T-cell (primary cell): ENCODE measurements at places on chromosomes 16 and 17. TPM values are rescaled to one million over a fixed set of nuclear protein-coding genes. Genes with fewer than 3 reads are reported as not detected.

UTP4 gene
- 30.3 TPM for total RNA-seq

FOXN1 gene
- total RNA-seq = not detected

SEC14L5 gene
- not detected for total RNA-seq

FBXO39 gene
- total RNA-seq = 0.26 TPM

CES3 gene
- 0.86 TPM for total RNA-seq

C1QTNF8 gene
- not detected for total RNA-seq

ENPP7 gene
- total RNA-seq = not detected

PSMD3 gene
- 60.9 TPM for total RNA-seq

NPIPA8 gene
- total RNA-seq = 0.36 TPM

SLC16A6 gene
- total RNA-seq = 4.4 TPM

ST6GALNAC2 gene
- 4.7 TPM for total RNA-seq

RAPGEFL1 gene
- total RNA-seq = 6.2 TPM

MYH1 gene
- not detected for total RNA-seq

FAM83G gene
- 23.3 TPM for total RNA-seq

IGF2BP1 gene
- total RNA-seq = 0.61 TPM

- peaks cover 28% of the 10 kb centered on the region for H3K36me3 ChIP-seq
- H3K27ac ChIP-seq = no peak overlapping the region
- no peak for DNase-seq
- no peak overlapping the region for H3K4me3 ChIP-seq
- no peaks in the 10 kb centered on the region for H3K27me3 ChIP-seq
These were observed 6.6 kb downstream of the CHMP6 start for GRCh38 chr17:80998118-80998747.

DNA sequence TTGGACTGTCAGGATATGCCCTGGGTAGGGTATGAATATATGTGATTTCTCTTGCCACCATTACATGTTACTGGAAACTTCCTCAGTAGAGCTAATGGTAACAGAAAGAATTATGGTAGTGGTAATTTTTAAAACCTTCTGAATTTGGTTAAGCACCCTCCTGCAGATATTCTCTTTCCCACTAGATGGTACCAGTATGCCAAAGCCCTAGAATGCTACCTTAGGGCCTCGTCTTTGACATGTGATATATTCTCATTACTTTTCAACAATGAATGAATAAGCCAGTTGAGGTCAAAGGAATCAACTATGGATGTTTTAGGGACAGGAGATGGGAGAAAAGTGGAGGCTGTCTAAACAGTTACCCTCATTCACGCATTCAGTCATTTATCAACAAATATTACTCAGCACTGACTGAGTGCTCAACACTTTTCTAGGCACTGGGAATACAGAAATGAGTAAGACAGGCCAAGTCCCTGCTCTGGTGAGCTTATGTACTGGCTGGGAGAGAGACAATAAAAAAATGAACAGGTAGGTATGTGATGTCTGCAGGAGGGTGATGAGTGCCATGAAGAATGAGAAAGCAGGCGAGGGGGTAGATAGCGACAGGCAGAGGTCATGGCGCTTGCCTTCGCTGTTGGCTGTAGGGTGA lies 14.7 kb downstream of the CDH13 start:
- no peak overlapping the region for H3K27ac ChIP-seq
- no peak for DNase-seq
- no peaks in the 10 kb centered on the region for H3K36me3 ChIP-seq
- no peak overlapping the region for H3K4me3 ChIP-seq
- no peaks in the 10 kb centered on the region for H3K27me3 ChIP-seq

DNA sequence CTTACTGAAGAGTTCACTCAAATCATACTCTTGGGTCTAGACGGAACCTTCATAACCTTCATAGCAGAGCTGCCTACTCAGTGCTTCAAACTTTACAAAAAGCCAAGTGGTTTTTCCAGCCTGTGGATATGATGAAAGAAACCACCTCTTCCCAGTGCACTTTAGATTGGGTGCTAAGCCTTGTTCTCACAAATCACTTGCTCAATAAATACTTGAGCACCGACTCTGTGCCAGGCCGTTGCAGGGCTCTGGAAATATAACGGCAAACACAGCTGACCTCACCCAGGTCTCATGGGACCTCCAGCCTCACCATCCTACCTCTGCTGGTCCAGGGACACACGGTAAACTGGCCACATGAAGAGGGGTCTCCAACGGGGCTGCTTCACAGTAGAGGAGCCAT lies 35.7 kb downstream of the CDRT4 start:
- no peak overlapping the region for H3K27ac ChIP-seq
- H3K4me1 ChIP-seq = peaks cover under 1% of the 10 kb centered on the region
- H3K4me3 ChIP-seq = no peak overlapping the region

GRCh38 chr16:19515757-19516156 lies 6.1 kb downstream of the GDE1 start:
- H3K36me3 ChIP-seq = no peaks in the 10 kb centered on the region
- H3K27ac ChIP-seq = no peak overlapping the region

GRCh38 chr16:57503366-57503765 lies 17.1 kb upstream of the DOK4 start:
- no peak overlapping the region for H3K27ac ChIP-seq
- H3K27me3 ChIP-seq = peaks cover 17% of the 10 kb centered on the region
- H3K4me1 ChIP-seq = peaks cover 3% of the 10 kb centered on the region
- DNase-seq = no peak
- no peak overlapping the region for H3K4me3 ChIP-seq

GRCh38 chr16:85663891-85664321 lies 24.8 kb downstream of the GINS2 start:
- peaks cover 77% of the 10 kb centered on the region for H3K36me3 ChIP-seq
- H3K4me3 ChIP-seq = no peak overlapping the region
- H3K4me1 ChIP-seq = no peaks in the 10 kb centered on the region
- DNase-seq = no peak
- no peaks in the 10 kb centered on the region for H3K27me3 ChIP-seq

DNA sequence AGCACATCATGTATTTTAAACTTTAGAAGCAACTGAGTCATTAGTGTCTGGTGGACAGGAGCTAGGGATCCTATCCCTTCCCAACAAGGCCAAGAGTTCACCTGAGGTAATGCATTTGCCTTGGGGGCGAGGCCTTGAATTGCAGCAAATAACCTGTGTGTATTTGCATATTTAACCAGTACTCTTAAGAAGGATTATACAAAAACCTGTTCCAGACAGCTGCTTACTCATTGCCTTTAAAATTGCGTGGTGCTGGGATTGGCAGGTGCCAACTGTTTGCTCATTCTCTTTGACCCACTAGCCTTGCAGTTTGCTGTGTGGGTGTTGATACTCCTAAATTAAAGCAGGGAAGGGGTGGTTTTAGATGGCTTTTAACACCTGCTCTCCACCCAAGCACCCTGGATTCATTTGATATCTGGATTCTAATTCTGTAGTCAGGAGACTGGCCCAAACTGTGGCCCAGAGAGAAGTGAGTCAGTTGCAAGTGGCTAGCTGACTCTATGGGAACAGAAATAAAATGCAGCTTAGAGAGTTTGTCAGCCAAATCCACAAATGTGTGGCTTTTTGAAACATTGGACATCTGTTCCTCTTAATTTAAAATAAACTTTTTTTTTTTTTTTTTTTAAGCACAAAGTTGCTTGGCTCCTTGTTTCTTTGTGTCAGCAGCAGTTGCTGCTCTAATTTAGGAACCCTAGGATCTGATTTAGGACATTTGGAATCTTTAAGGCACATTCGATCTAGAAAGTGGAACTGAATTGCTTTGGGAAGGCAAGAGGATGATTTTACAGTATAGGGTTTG lies 46.9 kb downstream of the TUBD1 start:
- no peak overlapping the region for H3K4me3 ChIP-seq
- H3K36me3 ChIP-seq = no peaks in the 10 kb centered on the region
- H3K27ac ChIP-seq = peak overlapping the region; percentile 60
- DNase-seq = no peak
- H3K4me1 ChIP-seq = no peaks in the 10 kb centered on the region
- H3K27me3 ChIP-seq = no peaks in the 10 kb centered on the region

GRCh38 chr17:67585077-67585602 lies 132.6 kb upstream of the NOL11 start:
- H3K27ac ChIP-seq = no peak overlapping the region
- H3K4me1 ChIP-seq = peaks cover 3% of the 10 kb centered on the region
- H3K27me3 ChIP-seq = no peaks in the 10 kb centered on the region
- no peak overlapping the region for H3K4me3 ChIP-seq
- H3K36me3 ChIP-seq = peaks cover 29% of the 10 kb centered on the region

GRCh38 chr17:48539177-48539576 lies 5.7 kb downstream of the HOXB2 start:
- peaks cover 15% of the 10 kb centered on the region for H3K4me1 ChIP-seq
- no peak for DNase-seq
- H3K27me3 ChIP-seq = no peaks in the 10 kb centered on the region
- H3K27ac ChIP-seq = no peak overlapping the region

GRCh38 chr17:21183468-21183867 lies 30.5 kb downstream of the TMEM11 start:
- peaks cover 16% of the 10 kb centered on the region for H3K36me3 ChIP-seq
- DNase-seq = no peak
- no peaks in the 10 kb centered on the region for H3K27me3 ChIP-seq
- H3K4me3 ChIP-seq = no peak overlapping the region
- H3K4me1 ChIP-seq = no peaks in the 10 kb centered on the region

- no peak for DNase-seq
- H3K4me1 ChIP-seq = peaks cover 13% of the 10 kb centered on the region
These were observed 1.1 kb upstream of the WBP2 start for GRCh38 chr17:75856062-75856756.

DNA sequence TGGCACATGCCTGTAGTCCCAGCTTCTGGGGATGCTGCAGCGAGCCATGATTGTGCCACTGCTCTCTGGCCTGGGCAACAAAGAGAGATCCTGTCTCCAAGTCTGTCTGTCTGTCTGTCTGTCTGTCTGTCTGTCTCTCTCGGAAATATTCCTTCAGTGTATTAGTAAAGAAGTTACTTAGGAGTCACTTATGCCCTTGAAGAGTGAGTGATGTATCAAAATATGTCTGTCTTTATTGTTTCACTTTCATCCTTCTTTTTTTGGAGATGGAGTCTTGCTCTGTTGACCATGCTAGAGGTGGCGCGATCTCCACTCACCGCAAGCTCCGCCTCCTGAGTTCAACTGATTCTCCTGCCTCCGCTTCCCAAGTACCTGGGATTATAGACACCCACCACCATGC lies 410.5 kb downstream of the WWOX start:
- no peaks in the 10 kb centered on the region for H3K4me1 ChIP-seq
- no peak overlapping the region for H3K4me3 ChIP-seq
- DNase-seq = no peak

GRCh38 chr17:8914554-8914953 lies 47.1 kb upstream of the PIK3R6 start:
- H3K27me3 ChIP-seq = no peaks in the 10 kb centered on the region
- no peak for DNase-seq
- no peak overlapping the region for H3K27ac ChIP-seq
- H3K4me3 ChIP-seq = no peak overlapping the region

DNA sequence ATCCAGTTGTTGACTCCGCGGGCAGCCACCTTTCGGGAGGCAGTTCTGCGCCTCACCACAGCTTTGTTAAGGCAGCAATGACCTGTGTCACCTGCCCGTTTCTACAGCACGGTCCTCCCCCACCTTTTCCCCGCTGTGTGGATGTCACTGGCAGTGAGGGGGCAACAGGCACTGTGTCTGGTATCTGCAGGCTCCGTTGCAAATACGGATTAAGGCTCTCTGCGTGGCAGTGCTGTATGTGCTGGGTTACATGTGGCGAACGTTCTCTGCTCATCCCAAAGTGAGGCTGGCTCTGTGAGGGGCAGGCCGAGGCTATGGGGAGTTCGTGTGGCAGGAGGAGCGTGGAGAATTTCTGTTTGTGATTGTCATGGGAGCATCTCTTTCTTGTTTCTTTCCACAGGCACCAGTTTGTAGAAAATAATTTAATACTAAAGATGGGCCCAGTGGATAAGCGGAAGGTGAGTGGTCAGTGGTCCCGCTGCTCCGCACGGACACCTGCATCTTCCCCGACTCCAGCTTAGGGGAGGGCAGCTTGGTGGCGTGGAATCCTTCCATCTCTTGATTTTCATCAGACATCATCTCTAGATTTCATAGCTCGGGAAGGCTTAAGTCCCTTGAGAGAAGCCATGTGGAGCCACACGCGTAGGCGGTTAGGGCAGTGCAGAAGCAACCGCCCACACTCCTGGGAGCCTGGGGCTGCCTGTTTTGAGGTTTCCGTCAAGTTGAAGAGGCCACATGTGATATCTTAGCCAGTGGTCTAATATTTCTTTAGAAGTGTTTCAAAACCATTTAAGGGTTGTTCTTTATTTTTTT lies 57.8 kb downstream of the PDPK1 start:
- H3K27ac ChIP-seq = no peak overlapping the region
- peaks cover 38% of the 10 kb centered on the region for H3K36me3 ChIP-seq
- H3K4me1 ChIP-seq = peaks cover 23% of the 10 kb centered on the region
- H3K4me3 ChIP-seq = no peak overlapping the region
- no peak for DNase-seq

GRCh38 chr17:22203208-22203715 lies 510.9 kb downstream of the KCNJ18 start:
- H3K27ac ChIP-seq = no peak overlapping the region
- H3K4me3 ChIP-seq = no peak overlapping the region
- no peaks in the 10 kb centered on the region for H3K36me3 ChIP-seq
- no peaks in the 10 kb centered on the region for H3K4me1 ChIP-seq
- DNase-seq = no peak

- no peak overlapping the region for H3K4me3 ChIP-seq
- no peaks in the 10 kb centered on the region for H3K27me3 ChIP-seq
- no peaks in the 10 kb centered on the region for H3K36me3 ChIP-seq
- DNase-seq = no peak
- H3K27ac ChIP-seq = no peak overlapping the region
- H3K4me1 ChIP-seq = no peaks in the 10 kb centered on the region
These were observed 60.2 kb upstream of the KSR1 start for GRCh38 chr17:27396045-27396444.

DNA sequence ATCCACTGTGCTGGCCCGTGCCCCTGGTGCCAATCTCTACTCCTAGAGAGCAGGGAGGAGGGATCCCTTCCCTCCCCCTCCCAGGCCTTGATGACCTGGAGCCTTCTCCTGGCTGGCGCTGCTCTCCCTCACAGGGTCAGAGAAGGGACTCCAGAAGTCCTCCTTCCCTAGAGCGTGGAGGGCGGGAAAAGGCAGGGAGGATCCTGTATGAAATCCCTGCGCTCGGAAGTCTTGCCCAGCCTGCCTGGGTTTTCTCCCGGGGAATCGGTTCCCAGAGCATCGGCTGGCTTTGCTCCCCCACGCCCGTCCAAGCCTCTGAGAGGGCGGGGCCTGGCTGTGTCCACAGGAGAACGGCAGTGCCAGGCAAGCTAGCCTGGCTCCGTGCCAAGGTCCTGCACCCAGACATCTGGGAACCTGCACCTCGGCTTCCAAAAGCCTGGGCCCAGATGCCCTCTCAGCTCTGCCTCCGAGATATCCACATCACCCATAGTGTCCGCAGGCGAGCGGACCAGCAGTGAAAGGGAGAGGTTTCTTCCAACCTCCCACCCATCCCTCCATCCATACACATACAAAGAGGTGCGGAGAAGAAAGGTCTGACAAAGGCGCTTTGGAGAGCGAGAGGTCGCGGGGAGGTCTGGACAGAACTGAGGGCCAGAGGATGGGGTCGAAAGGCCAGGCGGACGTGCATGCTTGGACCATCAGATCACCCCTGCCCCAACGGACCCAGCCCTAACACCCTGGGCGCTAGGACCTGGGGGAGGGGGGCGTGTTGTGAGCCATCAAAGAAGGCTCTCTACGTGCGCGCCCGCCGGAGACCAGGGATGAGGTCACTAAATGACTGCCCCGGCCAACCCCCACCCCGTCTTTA lies 1.1 kb downstream of the MPP2 start:
- DNase-seq = peak; percentile 64
- peak overlapping the region; percentile 44 for H3K4me3 ChIP-seq
- peaks cover 5% of the 10 kb centered on the region for H3K27me3 ChIP-seq
- peaks cover 29% of the 10 kb centered on the region for H3K4me1 ChIP-seq
